CD4-positive, alpha-beta T cell treated with Interleukin-10 for 1 hour (primary cell): ENCODE measurements at places on chromosomes 7 and 10.
A peak's percentile ranks its signal among the peaks of the same experiment; 100 is the strongest.

GRCh38 chr10:17512341-17513001 is 58.1 kb upstream of the ST8SIA6 start:
- DNase-seq = no peak

GRCh38 chr7:38232502-38233366 is 40.7 kb downstream of the TARP start:
- DNase-seq = peak; percentile 87

DNA sequence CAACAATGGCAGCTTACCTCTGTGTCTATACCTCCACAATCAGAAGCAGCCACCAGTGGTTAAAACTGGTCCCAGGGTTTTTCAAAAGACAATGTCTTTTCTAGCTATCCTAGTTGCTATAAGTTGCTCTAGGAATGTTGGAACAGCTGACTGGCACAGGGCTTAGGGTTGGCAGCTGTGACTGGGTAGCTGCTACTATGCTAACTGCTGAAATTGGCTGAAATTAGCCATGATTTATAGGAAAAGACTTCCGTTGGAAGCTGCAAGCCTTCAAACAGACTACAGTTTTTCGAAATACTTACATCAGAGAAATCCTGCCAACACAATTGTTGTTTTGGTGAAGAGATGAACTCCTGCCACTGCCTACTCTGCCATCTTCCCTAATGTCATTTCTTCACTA is 102.3 kb downstream of the MKX start:
- no peak for DNase-seq

GRCh38 chr10:124025152-124025551 is 68.2 kb downstream of the CHST15 start:
- no peak for DNase-seq

DNA sequence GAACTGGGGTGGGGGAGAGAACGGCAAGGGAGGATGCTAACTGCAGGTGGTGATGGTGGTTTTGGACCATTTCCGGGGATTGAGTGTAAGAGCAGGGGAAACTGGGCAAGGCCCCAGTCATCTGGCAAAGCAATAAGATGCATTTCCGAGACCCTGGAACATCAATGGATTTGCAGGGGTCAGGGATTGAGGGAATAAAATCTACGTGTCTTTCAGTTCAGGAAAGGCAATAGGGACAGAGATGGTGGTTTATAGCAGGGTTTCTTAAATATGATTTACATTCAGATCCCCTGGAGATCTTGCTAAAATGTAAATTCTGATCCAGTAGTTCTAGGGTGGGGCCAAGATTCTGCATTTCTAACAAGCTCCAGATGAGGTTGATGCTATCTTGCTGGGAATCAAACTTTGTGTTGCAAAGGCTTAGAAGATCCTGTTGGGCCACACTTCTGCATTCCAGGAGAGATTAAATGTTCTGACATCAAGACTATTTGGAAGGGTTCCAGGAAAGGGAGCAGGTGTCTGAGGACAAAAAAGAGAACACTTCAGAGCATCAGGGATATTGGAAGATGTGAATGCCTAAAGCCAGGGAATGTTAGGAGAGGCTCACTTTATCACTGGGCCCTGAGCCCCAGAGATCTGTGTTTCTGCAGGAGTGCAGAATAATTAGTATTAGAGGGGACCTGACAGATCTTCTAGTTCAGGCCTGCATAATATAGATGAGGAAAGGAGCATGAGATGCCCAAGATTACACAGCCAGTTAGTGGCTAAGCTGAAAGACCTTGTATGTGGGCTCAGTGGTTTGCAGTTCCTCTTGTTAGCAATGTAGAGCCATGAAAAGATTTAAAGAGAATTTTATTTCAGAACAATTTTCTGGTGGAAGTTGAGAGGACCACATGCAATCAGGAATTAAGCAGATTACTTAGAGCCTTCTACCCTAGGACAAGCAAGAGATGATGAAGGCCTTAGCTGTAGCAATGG is 32.4 kb downstream of the BLNK start:
- no peak for DNase-seq

GRCh38 chr10:11411926-11412545 is 199.4 kb downstream of the USP6NL start:
- DNase-seq = no peak

- DNase-seq = no peak
These were observed 18.4 kb downstream of the VTI1A start for GRCh38 chr10:112465299-112465883.

GRCh38 chr10:72764151-72764550 is 72.2 kb downstream of the MCU start:
- no peak for DNase-seq

- DNase-seq = no peak
These were observed 50.5 kb downstream of the CDK6 start for GRCh38 chr7:92785923-92786322.

DNA sequence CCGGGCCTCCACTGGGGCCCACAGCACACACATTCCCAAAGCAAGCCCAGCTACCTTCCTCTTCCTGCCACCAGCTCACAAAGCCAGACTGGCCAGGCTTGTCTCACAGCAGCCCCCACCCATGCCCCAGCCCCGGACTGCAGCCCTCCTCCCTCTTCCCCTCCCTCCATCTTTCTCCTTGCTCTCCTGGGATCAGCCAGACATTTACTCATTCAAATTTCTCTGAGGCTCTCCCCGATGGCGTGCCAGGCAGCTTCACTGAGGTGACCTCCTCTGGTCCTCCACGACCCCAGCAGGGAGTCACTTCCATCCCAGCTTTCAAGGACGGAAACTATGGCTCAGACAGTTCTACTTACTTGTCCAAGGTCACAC is 187.5 kb downstream of the GRID1 start:
- no peak for DNase-seq

DNA sequence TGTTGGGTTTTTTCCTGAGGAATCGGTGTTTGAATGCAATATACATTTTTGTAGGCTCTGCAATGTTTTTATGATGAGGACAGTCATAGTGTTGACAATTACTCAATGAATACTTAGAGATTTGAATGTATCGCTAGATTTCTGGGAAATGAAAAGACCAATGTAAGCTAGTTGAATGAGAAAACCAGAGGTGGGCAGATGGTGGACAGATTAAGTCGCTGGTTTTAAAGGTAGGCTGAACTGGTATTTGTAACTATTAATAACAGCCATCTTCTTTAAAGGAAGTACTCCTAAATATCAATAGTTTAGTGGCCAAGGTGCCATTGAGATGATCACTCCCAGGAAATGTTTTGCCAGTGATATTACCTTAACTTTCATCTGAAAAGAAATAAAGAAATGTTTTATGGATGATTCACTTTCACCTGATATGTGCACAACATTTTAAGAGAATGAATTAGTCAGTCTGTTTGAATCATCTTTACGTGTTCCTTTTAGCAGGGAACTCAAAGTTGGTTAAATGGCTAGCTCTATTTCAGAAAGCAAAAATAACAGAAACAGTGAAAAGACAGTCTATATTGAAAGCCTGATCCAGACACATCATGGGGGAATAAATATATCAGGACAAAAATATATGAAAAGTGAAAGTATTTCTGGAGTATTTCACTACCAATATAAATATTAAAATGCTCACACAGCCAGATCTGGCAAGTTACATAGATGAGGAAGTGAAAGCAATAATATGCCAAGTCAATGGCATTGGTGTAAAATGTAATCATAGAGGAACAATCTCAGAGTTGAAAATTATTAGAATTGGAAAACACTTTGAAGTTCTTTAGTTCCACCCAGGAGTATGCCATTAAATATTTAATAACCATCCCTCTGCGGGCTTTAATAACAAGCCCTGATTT is 20.7 kb downstream of the MET start:
- no peak for DNase-seq

GRCh38 chr7:32218154-32218467 is 147.9 kb upstream of the PDE1C start:
- DNase-seq = no peak

GRCh38 chr10:61900829-61901792 is at the start of gene ARID5B:
Gene ARID5B, plus strand, starts transcription at chr10:61901699. Its CDS starts 11 bp downstream, at chr10:61901710.
- DNase-seq = peak; percentile 75

- DNase-seq = no peak
These were observed 147.5 kb downstream of the PTN start for GRCh38 chr7:137195996-137196395.
